ENCODE measurements at places on chromosomes 12 and 14. TPM values are rescaled to one million over a fixed set of nuclear protein-coding genes. Genes with fewer than 3 reads are reported as not detected.

Gene SALL2
- total RNA-seq: 4.4 TPM

Gene OR6C68
- total RNA-seq: not detected

Gene ACTR6
- 60.3 TPM for total RNA-seq

Gene OAS1
- 46.0 TPM for total RNA-seq

Gene ABCC9
- total RNA-seq: not detected

DNA sequence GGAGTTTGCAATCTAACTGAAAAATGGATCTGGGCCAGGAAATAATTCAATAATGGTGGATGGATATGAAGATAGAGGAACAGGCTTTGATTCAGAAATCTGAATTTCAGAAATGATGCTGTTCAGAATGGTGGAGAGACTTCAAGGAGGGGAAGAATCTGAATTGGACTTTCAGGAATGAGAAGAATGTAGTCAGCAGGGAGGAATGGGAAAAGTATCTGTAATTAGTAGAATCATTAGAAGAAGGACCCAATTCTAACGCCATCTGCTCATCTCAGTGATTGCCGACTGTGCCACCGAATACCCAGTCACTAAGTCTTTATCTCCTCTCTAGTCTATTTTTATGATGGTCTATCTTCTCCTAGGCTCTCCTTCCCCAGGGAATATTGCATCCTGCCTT, 363.2 kb downstream of the GALC start:
- no peaks in the 10 kb centered on the region for H3K36me3 ChIP-seq
- no peak overlapping the region for H3K27ac ChIP-seq
- DNase-seq: no peak
- H3K27me3 ChIP-seq: peaks cover 1% of the 10 kb centered on the region

GRCh38 chr12:27711967-27712366, 1.3 kb downstream of the MRPS35 start:
- H3K27ac ChIP-seq: no peak overlapping the region
- peaks cover 9% of the 10 kb centered on the region for H3K36me3 ChIP-seq
- peaks cover 3% of the 10 kb centered on the region for H3K27me3 ChIP-seq
- DNase-seq: no peak

DNA sequence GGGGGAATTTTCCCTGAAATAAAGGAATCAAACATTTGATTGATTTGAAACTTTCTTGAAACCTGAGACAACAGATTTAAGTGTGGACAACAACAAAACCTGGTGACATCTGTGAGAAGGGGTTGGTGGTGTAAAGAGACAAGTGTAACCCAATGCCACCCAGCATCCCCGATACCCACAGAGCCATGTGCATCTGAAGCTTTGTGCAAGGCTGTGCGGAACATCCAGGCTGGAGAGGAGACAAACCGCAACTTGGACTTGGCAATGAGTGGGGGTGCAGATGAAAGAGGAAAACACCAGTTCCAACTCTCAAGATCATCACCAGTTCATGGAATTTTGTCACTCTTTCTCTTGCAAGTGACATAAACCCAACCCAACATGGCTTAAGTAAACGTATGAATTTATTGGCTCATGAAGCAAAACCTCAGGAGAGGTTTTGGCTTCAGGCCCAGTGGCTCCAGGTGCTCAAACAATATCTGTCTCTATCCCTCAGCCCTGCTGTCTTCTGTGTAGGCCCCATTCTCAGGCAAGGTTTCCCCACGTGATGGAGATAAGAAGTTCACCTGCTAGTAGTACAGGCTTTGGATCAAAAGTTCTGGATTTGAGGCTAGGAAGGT, 55.2 kb upstream of the NTF3 start:
- H3K36me3 ChIP-seq: no peaks in the 10 kb centered on the region
- H3K4me1 ChIP-seq: no peaks in the 10 kb centered on the region
- no peak for DNase-seq
- H3K27me3 ChIP-seq: no peaks in the 10 kb centered on the region

DNA sequence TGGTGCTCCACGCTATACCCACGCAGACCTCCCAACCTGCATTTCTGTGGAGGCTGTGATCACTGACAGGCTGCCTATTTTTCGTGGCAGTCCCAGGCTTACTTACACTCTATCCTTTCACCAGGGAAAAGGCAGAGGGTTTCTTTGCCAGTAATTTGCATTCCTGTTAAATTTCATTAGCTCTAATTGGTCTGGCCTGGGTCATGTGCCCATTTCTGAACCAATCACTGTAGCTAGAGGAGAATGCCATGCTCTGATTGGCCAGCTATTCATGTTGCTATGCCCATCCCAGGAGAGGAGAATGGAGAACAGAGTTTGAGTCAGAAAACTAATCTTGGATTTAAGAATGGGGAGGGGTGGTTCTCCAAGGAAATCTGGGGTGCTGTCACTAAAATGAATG, 43.2 kb upstream of the TUNAR start:
- H3K27ac ChIP-seq: no peak overlapping the region
- no peak for DNase-seq
- peaks cover 5% of the 10 kb centered on the region for H3K4me1 ChIP-seq
- H3K36me3 ChIP-seq: no peaks in the 10 kb centered on the region
- no peak overlapping the region for H3K4me3 ChIP-seq

- H3K27me3 ChIP-seq: no peaks in the 10 kb centered on the region
- peaks cover 35% of the 10 kb centered on the region for H3K4me1 ChIP-seq
- peak overlapping the region; percentile 33 for H3K4me3 ChIP-seq
- DNase-seq: no peak
- peaks cover 18% of the 10 kb centered on the region for H3K36me3 ChIP-seq
These were observed 1.6 kb upstream of the PRKAB1 start for GRCh38 chr12:119666226-119666795.

- H3K4me3 ChIP-seq: no peak overlapping the region
- DNase-seq: no peak
- H3K36me3 ChIP-seq: peaks cover 16% of the 10 kb centered on the region
- peaks cover 36% of the 10 kb centered on the region for H3K4me1 ChIP-seq
These were observed 15.7 kb upstream of the TMEM119 start for GRCh38 chr12:108613548-108613947.

DNA sequence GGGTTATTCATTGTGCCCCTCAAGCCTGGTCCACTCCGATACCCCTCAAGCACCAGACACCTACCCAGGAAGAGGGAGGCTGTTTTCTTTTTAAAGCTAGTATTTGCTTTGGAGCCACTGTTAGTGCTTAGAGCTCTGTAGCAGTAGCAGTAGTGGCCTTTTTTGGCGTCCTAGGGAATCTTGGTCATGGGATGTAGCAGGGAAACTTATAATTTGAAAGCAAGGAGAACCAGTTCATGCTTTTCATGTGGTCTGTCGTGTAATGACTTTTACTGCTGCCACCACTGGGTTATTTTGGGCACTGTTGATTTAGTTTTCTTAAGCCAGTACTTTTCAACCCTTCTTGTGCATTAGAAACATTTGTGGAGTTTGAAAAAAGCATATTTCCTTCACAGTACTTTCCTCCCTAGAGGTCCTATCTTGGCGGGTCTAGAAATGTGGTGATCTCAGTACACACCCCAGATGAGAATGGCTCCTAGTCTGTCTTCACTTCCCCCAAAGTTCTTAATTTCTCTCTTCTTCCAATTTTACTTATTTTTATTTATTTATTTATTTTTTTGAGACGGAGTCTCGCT, 49.7 kb downstream of the MARK3 start:
- DNase-seq: no peak
- peaks cover 22% of the 10 kb centered on the region for H3K4me1 ChIP-seq
- H3K4me3 ChIP-seq: no peak overlapping the region
- peaks cover 8% of the 10 kb centered on the region for H3K36me3 ChIP-seq
- H3K27ac ChIP-seq: no peak overlapping the region

- no peaks in the 10 kb centered on the region for H3K36me3 ChIP-seq
- H3K4me1 ChIP-seq: peaks cover 22% of the 10 kb centered on the region
- DNase-seq: no peak
- no peak overlapping the region for H3K4me3 ChIP-seq
- H3K27ac ChIP-seq: no peak overlapping the region
These were observed 11.2 kb upstream of the TCP11L2 start for GRCh38 chr12:106291342-106291741.

DNA sequence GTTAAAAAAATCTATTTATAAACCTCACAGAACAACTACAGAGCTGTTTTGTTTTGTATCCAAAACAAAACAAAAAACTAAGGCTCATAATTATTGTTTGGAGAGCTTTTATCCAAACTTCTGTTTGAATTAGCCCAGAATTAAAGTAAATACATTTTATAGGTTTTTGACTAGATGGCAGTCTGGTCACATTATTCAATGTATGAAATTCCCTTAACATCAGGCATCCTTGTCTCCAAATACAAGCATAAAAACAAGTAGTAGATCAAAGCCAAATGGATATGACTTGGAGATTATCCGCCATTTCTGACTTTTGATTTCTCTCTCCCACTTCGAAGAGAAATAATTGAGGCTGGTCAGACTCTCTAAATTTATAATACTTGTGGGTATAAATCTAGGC, 63.5 kb downstream of the SLC38A1 start:
- DNase-seq: no peak
- H3K4me1 ChIP-seq: peaks cover 31% of the 10 kb centered on the region
- no peak overlapping the region for H3K27ac ChIP-seq
- H3K36me3 ChIP-seq: peaks cover 71% of the 10 kb centered on the region
- no peaks in the 10 kb centered on the region for H3K27me3 ChIP-seq

GRCh38 chr14:86961106-86961716, 1031.8 kb downstream of the GALC start:
- no peak for DNase-seq
- H3K4me3 ChIP-seq: no peak overlapping the region
- H3K4me1 ChIP-seq: no peaks in the 10 kb centered on the region
- no peaks in the 10 kb centered on the region for H3K27me3 ChIP-seq

GRCh38 chr12:67096533-67097318, 172.4 kb upstream of the CAND1 start:
- no peaks in the 10 kb centered on the region for H3K36me3 ChIP-seq
- H3K4me3 ChIP-seq: no peak overlapping the region
- peaks cover 6% of the 10 kb centered on the region for H3K27me3 ChIP-seq

DNA sequence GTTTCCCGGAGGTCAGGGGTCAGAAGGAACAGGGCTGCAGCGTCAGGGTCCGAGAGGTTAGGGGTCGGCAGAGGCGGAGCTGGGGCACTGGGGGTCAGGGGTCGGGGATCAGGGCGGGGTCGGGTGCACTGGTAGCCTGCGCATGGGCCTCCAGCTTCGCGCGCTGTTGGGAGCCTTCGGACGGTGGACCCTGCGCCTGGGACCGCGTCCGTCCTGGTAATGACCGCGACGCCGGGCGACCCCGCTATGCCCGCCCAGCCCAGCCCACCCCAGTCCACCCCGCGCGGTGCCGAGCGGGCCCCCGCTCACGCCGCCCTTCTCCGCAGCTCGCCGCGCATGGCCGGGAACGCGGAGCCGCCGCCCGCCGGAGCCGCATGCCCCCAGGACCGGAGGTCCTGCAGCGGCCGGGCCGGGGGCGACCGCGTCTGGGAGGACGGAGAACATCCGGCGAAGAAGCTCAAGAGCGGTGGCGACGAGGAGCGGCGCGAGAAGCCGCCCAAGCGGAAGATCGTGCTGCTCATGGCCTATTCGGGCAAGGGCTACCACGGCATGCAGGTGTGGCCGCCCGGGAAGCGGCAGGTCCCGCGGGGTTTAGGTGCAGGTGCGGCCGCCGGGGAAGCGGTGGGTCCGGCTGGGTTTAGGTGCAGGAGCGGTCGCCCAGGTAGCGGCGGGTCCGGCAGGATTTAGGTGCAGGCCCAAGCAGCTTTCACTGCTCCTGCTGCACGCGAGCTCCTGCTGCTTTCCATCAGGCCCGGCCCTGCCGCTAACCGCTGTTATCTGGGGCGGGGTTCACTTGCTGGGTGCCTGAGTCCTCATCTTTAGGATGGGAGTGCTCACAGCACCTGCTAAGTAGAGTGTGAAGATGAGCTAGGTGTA, 743 bp downstream of the PUS1 start:
- H3K4me1 ChIP-seq: peaks cover 22% of the 10 kb centered on the region
- no peaks in the 10 kb centered on the region for H3K27me3 ChIP-seq
- DNase-seq: peak; percentile 49
- H3K36me3 ChIP-seq: peaks cover 29% of the 10 kb centered on the region
- H3K4me3 ChIP-seq: peak overlapping the region; percentile 97
- H3K27ac ChIP-seq: peak overlapping the region; percentile 88

GRCh38 chr12:8664228-8664913, 1.7 kb upstream of the MFAP5 start:
- H3K4me1 ChIP-seq: no peaks in the 10 kb centered on the region
- H3K27ac ChIP-seq: no peak overlapping the region
- H3K27me3 ChIP-seq: peaks cover 5% of the 10 kb centered on the region
- no peak overlapping the region for H3K4me3 ChIP-seq

GRCh38 chr12:105843561-105843960, 295.2 kb downstream of the NUAK1 start:
- H3K4me3 ChIP-seq: no peak overlapping the region
- no peaks in the 10 kb centered on the region for H3K36me3 ChIP-seq
- no peaks in the 10 kb centered on the region for H3K4me1 ChIP-seq
- H3K27ac ChIP-seq: no peak overlapping the region
- no peak for DNase-seq
- no peaks in the 10 kb centered on the region for H3K27me3 ChIP-seq

DNA sequence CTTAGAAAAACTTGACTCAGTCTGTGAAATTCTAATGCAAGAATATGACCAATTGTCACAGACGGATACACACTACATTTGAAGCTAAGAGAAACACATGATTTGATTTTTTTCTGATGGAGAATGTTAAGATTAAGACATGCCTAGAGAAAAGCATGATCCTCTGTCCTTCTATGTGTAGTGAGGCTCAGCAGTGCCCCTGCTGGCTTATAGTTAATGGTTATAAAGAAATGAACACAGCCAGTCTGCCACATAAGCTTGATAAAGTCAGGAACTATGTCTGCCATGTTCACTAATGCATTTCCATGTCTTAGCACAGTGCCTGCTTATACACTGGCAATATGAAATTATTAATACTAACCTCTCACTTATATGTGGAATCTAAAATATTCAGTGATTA, 168.1 kb upstream of the DAAM1 start:
- no peaks in the 10 kb centered on the region for H3K4me1 ChIP-seq
- no peak overlapping the region for H3K4me3 ChIP-seq
- DNase-seq: no peak
- no peak overlapping the region for H3K27ac ChIP-seq
- H3K36me3 ChIP-seq: no peaks in the 10 kb centered on the region

- no peak overlapping the region for H3K4me3 ChIP-seq
- H3K4me1 ChIP-seq: peaks cover 2% of the 10 kb centered on the region
- DNase-seq: no peak
- H3K27ac ChIP-seq: no peak overlapping the region
- H3K27me3 ChIP-seq: peaks cover 19% of the 10 kb centered on the region
These were observed 25.0 kb upstream of the COCH start for GRCh38 chr14:30849354-30849753.

DNA sequence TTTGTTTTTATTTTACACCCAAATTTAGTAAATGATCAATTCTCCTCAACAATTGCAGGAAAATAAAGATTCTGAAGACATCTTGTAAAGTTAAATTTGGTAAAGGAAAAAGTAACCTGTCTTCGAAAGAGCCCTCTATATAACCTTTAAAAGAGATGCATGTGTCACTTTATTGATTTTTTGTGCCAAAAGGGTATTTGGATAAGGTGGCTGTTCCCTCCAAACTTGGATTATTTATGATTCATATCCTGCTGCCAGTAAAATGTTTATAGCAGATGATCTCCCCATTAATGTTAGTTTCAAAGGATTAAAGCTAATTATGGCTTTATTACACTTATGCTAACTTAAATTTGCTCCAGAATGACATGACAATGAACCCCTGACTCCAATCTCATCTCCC, 98.8 kb downstream of the DUSP6 start:
- H3K36me3 ChIP-seq: peaks cover 6% of the 10 kb centered on the region
- peaks cover 40% of the 10 kb centered on the region for H3K4me1 ChIP-seq
- DNase-seq: no peak
